ENCODE measurements at places on chromosomes 4 and X. TPM values are rescaled to one million over a fixed set of nuclear protein-coding genes. Genes with fewer than 3 reads are reported as not detected.

DNA sequence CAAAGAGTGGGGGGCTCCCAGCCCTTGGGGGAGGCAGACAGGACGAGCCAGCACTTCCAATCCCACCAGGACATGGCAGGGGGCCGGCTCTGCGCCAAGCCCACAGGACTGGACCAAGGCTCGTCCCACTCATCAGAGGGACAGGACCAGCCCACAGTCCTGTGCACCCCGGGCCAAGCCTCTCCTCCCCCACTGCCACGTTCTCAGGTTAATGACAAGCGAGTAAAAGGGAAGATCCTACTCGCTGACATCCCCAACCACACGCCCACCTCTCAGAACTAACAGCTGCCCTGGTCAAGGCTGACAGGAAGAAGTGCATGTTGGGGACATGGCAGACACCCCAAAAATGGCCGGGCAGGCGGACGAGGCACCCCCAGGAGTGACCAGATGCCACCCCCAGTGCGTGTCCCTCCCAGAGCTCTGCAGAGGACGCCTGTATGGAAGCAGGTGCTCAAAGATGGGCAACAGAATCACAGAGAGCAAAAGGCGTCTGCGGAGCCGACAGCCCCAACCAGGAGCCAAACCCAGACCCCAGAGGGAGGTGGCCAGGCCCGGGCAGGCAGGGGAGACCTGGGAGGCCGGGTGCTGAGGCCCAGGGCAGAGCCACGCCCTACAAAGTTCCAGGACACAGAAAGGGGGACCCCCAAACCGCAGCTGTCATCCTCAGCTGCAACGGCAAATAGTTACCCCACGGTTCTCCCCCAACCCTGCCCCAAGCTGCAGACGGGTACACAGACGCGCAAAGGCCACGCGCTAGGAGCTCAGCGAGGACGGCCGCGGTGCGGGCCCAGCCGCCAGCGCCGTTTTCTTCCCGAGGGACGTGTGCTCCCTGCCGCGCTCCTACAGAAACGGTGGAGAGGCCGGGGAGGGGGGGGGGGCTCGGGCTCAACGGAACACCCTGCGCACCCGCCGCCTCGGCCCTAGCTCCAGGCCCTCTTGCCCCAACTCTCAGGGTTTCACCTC is 1.7 kb downstream of the CTBP1 start:
- peak overlapping the region; percentile 91 for H3K27ac ChIP-seq
- no peaks in the 10 kb centered on the region for H3K27me3 ChIP-seq
- H3K4me3 ChIP-seq: peak overlapping the region; percentile 95
- no peak for DNase-seq

DNA sequence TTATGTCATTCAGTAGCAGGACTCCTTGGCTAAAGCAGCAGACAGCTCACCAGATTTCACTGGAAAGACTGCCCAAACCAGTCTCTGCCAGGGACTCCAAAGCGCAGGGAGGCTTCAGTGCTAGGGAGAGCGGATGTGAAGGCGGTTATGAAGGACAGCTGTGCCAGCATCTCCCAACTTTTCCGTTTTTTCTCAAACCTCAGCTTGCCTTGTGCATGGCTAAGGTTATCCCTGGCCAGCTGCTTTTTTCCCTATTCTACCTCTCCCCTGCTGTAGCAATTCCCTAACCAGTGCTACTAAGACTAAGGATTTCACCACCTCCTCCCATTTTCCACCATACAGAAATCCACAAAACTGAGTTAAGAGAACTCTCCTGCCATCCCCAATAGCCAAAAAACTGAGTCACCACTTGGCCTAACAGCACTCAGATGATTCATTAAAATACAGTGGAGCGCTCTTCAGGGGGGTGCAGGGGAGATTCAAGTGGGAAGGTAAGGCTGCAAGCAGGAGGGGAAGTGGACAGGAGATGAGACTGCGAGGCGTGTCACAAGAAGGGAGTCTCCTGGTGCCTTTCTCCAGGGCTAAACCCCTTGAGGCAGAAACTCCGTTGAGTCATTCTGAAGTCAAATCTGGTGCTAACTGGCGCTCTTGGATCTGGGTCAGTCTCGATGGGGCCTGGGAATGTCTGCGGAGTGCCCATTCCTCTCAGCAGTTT is 90.7 kb downstream of the PALLD start:
- H3K4me3 ChIP-seq: no peak overlapping the region
- DNase-seq: no peak
- no peak overlapping the region for H3K27ac ChIP-seq

DNA sequence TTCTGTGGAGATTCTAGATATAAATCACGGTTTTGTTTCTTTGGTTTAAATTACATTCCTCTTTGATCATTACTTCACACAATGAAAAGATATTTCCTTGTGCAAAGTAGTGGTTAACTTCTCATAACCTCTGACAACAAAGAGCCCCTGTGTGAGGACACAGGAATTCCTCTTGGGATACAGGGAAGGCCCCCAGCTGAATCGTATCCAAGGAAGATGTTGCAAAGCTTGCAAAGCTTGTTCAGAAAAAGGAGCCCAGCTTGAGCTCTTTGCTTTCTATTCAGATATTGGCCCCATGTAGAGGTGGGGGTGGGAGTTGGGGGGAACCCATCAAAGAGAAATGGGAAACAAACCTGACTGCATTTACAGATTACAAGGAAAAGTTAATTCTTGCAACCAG is 145.7 kb downstream of the RELL1 start:
- H3K27me3 ChIP-seq: no peaks in the 10 kb centered on the region
- no peak for DNase-seq
- no peaks in the 10 kb centered on the region for H3K36me3 ChIP-seq
- no peak overlapping the region for H3K4me3 ChIP-seq
- H3K4me1 ChIP-seq: no peaks in the 10 kb centered on the region
- no peak overlapping the region for H3K27ac ChIP-seq

ABCG2 gene
- 13.2 TPM for total RNA-seq

DNA sequence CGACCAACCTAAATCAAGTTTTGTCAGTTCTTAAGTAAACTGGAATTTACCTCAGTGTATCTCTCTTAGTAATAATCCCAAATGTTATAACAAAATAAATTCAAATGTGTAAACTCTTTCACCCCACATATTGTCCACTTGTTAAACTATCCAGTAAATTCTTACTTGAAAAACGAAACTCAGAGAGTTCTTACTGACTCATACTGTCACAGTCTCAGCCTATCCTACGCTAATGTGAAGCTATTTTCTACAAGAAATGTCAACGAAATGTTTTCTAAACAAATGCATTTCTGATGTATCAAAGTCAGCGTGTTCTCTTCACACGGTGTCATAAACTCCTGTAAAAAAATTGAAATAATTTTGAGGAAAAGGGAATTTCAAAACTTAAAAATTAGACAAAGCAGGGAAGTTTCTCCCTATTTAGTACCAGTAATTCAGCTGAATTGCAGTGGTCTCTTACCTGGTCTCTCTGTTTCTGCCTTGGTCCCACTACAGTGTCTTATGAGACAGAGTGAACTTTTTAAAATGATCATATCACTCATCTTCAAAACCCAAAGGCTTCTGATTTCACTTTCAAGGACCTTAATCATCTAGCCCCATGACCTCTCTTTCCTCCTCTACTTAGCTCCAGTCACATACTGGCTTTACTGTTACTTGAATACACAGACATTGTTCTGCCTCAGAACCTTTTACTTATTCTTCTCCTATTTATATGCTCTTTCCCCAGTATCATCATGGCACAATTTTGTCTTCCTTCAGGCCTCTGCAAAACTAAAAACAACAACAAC is 63.3 kb downstream of the DCAF8L1 start:
- H3K4me3 ChIP-seq: no peak overlapping the region
- no peak overlapping the region for H3K27ac ChIP-seq
- H3K36me3 ChIP-seq: no peaks in the 10 kb centered on the region
- no peak for DNase-seq
- H3K27me3 ChIP-seq: no peaks in the 10 kb centered on the region

GRCh38 chrX:85988353-85988752 is 59.0 kb downstream of the CHM start:
- no peaks in the 10 kb centered on the region for H3K27me3 ChIP-seq
- H3K4me3 ChIP-seq: no peak overlapping the region
- no peaks in the 10 kb centered on the region for H3K36me3 ChIP-seq
- no peak for DNase-seq
- H3K27ac ChIP-seq: no peak overlapping the region

Measured in HepG2 (cell line).